ENCODE measurements at places on chromosomes 6 and 20.

- DNase-seq = no peak
These were observed 1.6 kb downstream of the TNFRSF6B start for GRCh38 chr20:63697868-63698545.

GRCh38 chr20:4666001-4666479 lies 55.7 kb upstream of the PRND start:
- no peak for DNase-seq

DNA sequence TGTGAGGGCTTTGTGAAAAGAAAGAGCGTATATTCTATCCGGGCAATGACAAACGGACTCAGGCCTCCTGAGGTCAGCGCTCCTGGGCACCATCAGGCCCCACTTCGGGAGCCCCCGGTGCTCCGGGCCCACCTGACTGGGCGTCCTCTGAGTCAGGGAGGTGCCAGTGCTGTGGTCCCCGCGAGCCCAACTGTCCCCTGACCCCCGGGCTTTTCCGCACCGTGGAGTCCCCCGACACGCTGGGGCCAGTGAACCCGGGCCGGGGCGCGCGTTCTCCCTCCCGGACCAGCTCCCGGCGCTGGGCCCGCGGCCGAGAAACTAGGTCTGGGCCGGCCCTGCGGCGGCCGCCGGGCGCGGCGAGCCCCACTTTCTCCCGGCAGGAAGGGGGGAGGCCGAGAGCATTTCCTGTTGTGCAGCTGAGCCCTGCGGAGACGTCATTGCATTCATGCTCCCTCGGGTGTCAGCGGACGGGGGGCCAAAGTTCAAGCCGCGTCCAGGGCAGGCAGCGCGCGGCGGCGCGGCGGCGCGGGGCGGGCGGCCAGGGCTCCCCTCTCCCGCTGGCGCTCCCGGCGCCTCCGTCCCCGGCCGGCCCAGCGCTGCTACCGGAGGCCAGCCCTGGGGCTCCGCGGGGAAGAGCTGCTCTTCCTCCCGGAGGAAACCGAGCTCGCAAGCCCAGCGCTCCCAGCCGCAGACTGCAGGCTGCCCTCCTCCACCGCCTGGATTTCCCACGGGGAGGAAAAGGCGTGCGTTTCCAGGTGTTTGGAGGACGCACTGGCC lies 18.3 kb downstream of the HIVEP2 start:
- DNase-seq = peak; percentile 14

DNA sequence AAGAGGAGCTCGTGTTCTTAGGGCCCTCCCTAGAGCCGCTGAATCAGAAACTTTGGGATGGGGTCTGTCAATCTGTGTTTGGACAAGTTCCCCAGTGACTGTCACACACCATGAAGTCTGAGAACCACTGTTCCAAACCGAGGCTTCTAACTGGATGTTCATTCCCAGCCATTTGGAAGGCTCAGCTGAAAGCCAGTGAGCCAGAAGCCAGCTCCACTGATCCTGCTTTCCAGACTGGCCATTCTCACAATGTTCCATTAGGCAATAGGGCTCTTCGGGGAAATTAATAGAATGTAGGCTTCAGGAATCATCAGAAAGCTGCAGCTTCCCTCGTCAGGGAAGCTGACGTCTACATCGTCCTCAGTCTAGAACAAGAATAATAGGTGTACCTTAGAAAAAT lies 90.8 kb upstream of the QKI start:
- DNase-seq = no peak

GRCh38 chr20:45087814-45088213 lies 13.1 kb downstream of the KCNS1 start:
- DNase-seq = no peak

DNA sequence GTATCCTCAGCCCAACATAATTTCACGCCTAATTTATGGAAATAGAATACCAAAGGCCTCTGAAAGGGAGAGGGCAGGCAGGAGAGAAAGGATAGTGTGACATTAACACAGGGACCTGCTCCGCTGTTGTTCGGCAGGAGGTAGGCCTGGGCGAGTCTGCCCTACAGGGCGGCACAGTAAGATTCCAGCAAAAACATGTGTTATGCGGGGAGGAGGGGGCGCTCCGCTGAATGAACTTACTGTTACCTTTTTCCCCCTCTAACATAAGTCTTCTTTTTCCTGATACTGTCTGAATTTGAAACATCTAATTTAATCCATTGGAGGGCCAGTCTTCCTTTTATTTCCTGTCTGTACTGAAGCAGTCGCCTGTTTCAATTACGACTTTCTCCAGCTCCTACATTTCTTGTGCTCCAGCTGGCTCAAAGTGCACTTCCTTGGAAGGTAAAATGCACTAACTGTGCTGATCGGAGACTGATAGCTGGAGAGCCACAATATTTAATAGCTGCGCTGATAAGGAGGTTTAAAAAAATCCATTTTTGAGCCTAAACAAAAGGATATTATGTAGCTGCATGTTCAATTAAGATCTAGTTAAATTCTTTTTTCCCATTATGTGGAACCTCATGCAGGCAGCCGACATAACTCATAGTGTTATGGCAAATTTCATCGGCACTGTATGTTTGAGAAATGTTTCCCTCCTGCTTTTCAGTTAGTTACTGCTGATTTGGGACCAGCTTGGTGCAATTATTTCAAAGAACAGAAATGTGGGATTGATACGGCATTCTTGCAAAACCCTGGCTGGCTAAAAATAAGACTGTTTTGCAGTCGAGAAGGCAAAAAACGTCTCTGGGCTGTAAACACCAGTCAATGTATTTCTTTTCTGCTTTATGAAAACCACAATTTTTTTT lies 193.0 kb downstream of the FOXC1 start:
- DNase-seq = no peak

- no peak for DNase-seq
These were observed 24.5 kb downstream of the TOX2 start for GRCh38 chr20:43938932-43939761.

- no peak for DNase-seq
These were observed 7.3 kb downstream of the PNRC1 start for GRCh38 chr6:89087881-89088280.

DNA sequence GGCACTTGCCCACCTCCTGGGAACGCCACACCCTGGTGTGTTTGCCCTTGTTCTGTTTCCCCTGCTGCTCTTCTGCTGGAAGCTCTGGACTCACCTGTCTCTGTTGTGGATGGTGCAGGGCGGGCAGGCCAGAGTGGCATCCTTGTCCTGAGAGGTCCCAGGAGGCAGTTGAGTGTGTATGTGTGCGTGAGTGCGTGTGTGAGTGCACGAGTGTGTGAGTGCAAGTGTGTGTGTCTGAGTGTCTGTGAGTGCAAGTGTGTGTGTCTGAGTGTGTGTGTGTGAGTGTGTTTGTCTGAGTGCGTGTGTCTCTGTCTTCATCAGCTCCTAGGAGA lies 12.2 kb downstream of the IGF2R start:
- DNase-seq = no peak

- DNase-seq = no peak
These were observed 106.8 kb upstream of the AFDN start for GRCh38 chr6:167719920-167720319.

DNA sequence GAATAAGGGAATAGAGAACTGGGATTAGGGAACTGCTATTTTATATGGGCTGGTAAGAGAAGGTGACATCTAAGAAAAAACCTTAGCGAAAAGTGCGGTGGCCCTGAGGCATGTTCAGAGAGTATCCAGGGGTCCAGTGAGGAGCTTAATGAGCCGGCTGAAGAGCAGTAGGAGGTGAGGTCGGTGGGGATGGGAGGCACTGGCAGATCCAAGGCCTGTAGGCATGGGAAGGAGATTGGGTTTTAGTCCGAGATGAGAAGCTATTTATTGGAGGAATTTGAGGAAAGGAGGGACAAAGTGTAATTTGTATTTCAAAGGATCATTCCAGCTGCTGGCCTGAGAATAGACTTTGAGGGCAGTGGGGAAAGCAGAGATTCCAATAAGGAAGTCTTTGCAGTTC lies 123.8 kb downstream of the QKI start:
- DNase-seq = no peak

- DNase-seq = no peak
These were observed 22.1 kb downstream of the L3MBTL1 start for GRCh38 chr20:43529457-43530153.

DNA sequence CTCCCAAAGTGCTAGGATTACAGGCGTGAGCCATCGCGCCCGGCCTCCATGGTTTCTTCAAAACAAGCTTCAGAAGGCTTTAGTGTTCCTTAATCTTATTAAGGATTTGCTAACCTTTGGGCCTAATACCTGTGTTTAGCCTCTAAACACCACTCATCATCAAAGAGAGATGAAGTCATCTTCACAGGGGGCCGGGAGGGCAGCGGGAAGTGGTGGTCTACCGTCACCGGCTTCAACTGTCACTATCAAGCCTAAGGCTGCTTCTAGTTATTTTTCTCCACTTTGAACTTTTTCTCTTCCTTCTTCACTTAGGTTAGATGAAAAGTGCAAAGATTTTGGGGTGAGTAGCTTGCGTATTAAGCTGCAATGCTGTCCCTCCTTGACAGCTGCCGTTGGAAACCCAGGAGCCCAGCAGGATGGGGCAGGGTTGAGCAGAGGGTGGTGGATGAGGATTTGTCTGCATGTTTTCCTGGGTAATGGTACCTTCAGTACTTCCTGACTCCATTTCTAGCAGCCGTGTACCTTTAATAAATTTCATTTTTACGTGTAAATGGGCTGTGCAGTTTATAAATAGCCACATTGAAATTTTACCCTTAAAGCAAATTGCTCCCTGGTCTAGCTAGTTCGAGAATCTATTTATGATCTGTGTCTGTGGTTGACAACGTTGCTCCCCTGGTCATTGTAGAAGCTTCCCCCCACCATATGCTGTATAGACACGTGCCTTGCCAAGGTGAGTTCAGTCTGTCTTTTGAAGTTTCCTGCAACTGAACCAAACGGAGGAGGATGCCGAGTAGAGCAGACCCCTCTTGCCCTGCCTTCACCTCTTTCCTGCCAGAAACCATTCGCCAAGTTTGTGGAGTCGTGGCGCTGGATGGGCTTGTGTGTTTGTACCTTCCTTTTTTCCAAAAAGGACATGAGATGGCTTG lies 64.8 kb downstream of the SYNJ2 start:
- no peak for DNase-seq

DNA sequence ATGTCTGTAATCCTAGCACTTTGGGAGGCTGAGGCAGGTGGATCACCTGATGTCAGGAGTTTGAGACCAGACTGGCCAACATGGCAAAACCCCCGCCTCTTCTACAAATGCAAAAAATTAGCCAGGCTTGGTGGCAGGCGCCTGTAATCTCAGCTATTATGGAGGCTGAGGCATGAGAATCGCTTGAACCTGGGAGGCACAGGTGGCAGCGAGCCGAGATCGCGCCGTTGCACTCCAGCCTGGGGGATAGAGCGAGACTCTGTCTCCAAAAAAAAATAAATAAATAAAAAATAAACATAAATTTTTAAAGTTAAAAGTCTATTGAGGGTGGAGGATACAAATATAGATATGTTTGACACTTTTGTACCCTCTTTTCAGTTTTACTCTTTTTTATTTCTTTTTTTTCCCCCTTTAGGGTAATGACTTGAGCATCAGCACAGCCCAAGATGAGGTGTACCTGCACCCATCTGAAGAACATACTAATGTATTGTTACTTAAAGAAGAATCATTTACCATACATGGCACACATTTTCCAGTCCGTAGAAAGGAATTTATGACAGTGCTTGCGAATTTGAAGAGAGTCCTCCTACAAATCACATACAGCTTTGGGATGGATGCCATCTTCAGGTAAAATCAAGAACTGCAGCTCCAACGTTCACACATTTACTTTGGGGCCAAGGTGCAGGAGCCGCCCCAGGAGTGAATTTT lies 368.9 kb downstream of the LAMA2 start:
- DNase-seq = no peak

DNA sequence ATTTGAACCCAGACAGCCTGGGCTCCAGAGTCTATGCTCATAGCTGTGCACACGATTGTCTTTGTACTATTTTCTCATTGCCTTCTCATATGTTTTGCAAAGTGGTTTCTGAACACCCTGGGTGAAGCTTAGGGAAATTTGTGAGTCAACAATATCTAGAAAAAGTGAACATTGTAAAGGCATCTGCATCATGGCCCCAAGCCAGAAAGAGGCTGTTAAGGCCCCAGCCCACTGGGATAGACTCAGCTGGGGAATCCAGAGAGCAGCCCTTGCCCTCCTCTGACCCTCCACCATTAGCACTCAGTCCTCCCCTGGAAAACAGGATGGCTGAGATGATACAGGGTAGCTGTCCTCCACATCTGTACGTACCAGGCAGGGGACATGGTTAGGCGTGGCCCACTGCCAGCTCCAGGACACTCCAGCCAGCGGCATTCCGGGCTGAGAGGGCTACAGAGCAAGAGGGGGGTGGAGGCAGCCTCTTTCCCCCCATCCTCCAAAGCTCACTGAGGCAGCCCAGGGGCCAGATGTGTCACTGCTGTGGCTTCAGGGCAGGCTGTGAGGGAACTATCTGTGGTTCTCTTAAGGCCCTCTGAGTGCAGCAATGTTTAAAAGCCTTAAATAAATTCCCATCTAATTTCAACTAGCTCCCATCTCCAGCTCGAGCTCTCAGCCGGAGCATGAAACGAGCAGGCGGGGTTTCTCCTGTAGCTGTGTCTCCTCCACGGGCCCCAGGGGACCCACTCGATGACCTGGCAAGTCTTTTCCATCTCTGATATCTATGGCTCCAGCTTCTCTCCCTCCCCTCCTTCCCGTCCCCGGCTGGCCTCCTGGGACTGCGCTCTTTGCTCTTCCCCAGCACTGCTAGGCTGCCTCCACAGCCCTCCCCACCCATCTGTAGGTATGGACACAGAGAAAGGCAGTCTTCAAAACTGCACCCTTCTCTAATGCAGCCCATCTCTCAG lies 209.4 kb upstream of the LRFN2 start:
- no peak for DNase-seq

GRCh38 chr6:29651413-29652197 lies 5.3 kb upstream of the MOG start:
- no peak for DNase-seq

Measured in esophagus squamous epithelium (tissue), 5 donors.